ENCODE measurements at places on chromosomes 11 and 22.

DNA sequence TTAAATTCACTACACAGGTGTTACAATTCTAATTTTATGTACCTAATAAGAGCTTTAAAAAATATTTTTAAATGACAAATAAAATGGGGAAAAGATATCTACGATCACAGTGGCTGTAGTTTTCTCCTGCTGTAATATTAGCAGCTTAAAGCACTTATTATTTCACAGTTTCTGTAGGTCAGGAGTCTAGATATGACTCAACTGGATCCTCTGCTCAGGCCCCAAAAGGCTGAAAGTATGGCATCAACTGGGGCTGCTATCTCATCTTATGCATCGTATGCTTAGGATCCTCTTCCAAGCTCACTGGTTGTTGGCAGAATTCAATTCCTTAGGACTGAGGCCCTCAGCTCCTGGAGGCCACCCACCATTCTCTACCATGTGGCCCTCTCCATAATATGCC is 12.8 kb downstream of the FBXO3 start:
- no peak for DNase-seq

- DNase-seq = no peak
These were observed 25.2 kb downstream of the GRIK4 start for GRCh38 chr11:120536797-120537169.

GRCh38 chr11:93904716-93905115 is 54.3 kb upstream of the VSTM5 start:
- DNase-seq = no peak

- DNase-seq = no peak
These were observed 504.1 kb downstream of the NELL1 start for GRCh38 chr11:21173476-21173875.

GRCh38 chr22:43731988-43732387 is 80.1 kb downstream of the EFCAB6 start:
- no peak for DNase-seq

DNA sequence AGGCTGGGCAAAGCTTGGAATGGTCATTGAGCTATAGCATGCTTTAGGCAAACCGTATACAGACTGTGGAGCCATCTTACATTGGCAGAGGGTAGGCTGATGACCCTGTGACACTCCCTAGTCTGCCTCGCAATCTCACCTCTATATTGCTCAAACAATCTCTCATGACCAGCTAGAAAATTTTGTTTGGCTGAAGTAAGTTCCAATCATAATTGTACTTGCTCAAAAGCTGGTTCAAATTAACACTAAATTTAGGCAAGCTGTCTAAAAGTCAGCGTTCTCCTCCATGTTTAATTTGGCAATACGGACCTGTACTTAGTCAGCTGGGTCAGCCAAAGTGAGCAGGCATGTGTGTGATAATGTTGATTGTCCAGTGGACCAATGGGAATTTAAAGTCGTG is 133.0 kb downstream of the SWAP70 start:
- no peak for DNase-seq

Measured in CD4-positive, alpha-beta T cell treated with Interferon gamma for 1 hour (primary cell).